Activated T-cell treated with anti-CD3 and anti-CD28 coated beads, Interleukin-2, amount 50 U/mL, for 72 hours (primary cell): ENCODE measurements at places on chromosomes 1 and 21. TPM values are rescaled to one million over a fixed set of nuclear protein-coding genes. Genes with fewer than 3 reads are reported as not detected.

DNA sequence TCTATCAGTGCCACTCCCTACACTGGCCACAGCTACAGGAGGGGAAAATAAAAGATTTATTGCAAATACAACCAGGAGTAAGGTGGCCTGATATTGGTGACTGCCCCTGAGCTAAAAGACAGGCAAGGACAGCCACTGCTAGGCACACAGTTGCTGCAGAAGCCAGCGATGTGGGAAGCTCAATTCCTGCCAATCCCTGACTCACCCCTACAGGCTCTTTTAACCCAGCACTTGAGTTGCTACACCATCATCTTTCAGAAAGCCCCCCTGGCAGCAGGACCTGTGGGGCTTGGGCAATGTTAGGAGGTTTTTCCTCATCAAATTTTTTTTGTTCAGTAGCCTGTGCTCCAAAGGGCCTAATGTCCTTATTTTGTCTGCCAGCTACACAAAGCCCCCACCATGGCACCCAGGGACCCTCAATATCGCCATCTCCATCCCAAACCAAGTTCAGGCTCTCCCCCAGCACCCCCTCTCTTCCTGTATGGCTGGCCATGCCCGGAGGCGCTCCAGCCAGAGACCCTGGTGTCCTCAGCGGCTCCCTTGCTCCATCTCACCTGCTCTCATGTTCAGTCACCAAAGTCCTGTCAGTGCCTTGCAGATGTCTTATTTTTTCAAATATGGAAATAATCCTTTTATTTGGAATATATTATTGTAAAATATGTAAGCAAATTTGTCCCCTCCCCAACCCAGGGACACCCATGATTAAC lies 13.4 kb downstream of the CLEC20A start:
- peaks cover 17% of the 10 kb centered on the region for H3K27me3 ChIP-seq
- H3K4me1 ChIP-seq, result no peaks in the 10 kb centered on the region
- H3K27ac ChIP-seq, result no peak overlapping the region

The TNNI3K gene
- total RNA-seq, result 0.95 TPM

The PTPN22 gene
- total RNA-seq, result 82.5 TPM

DNA sequence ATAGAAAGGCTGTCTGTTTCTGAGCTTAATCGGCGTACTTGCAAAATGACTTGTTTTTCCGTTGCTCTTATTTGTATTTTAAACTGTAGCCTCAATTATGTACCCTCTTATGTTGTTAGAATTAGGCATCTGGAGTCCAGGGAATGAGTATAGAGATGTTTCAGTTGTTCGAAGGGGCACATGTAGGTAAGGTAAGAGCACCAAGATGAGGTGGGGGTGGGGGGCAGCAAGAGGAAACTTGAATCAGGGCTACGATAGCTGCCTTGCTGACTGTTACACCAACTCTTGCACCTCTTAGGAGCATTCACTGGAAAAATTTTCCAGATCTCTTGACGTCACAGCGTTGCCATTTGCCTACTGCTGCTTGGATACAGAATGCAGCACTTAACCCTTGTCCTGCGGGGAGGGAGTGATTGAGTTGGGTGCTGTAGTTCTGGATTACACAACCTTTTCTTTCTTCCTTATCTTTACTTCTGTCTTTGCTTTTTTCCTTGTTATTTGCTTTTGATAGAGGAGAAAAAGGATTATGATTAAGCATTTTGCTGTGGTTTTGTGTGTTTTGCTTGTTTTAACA lies 3.2 kb downstream of the ATP1B1 start:
- H3K4me1 ChIP-seq, result peaks cover 49% of the 10 kb centered on the region
- DNase-seq, result no peak
- no peaks in the 10 kb centered on the region for H3K27me3 ChIP-seq
- H3K27ac ChIP-seq, result no peak overlapping the region
- peak overlapping the region; percentile 37 for H3K4me3 ChIP-seq

DNA sequence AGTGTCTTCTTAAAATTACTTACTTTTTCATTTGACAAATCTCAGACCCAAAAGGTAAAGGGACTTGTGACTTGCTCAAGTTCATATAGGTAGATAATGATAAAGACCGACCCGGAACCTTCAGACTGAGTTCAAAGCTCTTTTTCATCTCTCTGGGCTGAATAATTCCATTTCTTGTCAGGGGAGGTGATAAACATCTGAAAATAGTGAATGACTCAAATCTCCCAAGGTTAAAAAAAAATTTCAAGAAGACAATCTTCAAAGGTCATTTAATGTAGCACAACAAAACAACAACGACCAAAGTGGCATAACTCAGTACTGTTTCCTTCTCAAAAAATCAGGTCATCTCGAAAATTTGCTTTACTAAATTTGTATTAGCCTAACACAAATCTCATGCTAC lies 20.6 kb downstream of the LUZP1 start:
- H3K4me1 ChIP-seq, result peaks cover 23% of the 10 kb centered on the region
- H3K4me3 ChIP-seq, result peak overlapping the region; percentile 59
- no peak for DNase-seq
- H3K27ac ChIP-seq, result peak overlapping the region; percentile 93
- H3K27me3 ChIP-seq, result no peaks in the 10 kb centered on the region

DNA sequence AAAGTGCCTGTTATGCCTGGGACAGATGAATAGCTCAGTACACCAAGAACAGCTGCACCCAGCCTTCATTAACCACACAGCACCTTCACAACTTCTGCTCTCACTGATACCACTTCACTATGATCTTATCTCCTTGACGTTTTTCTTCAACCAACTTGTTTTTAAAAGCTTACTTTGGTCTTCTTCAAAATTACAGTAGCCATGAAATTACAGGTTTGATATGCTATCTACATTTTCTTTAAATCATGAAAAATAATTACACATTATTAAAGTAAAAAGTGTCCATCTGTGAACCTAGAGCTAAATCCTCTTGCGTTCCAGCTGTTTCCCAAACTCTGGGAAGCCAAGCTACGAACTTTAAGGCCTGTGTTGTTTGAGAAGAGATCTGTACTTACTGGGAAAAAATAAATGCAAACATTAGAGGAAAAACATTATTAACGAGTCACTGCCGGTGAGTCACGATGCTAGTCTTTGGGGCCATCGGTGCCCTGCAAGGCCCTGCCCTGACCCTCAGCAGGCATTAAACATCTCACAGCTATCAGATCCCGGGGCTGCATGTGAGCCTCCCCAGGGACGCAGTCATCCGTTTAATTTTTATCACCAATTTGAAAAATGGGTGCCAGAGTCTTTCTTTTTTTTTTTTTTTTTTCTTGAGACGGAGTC lies 56.3 kb upstream of the GPR153 start:
- H3K4me3 ChIP-seq, result no peak overlapping the region
- no peaks in the 10 kb centered on the region for H3K27me3 ChIP-seq
- H3K4me1 ChIP-seq, result no peaks in the 10 kb centered on the region
- peaks cover 2% of the 10 kb centered on the region for H3K36me3 ChIP-seq

The MPL gene
- total RNA-seq, result not detected

- H3K36me3 ChIP-seq, result no peaks in the 10 kb centered on the region
- peaks cover 53% of the 10 kb centered on the region for H3K27me3 ChIP-seq
- no peak overlapping the region for H3K27ac ChIP-seq
- peak; percentile 45 for DNase-seq
- H3K4me1 ChIP-seq, result peaks cover 6% of the 10 kb centered on the region
Measured at GRCh38 chr1:50368179-50369007, 54.9 kb downstream of the DMRTA2 start.

DNA sequence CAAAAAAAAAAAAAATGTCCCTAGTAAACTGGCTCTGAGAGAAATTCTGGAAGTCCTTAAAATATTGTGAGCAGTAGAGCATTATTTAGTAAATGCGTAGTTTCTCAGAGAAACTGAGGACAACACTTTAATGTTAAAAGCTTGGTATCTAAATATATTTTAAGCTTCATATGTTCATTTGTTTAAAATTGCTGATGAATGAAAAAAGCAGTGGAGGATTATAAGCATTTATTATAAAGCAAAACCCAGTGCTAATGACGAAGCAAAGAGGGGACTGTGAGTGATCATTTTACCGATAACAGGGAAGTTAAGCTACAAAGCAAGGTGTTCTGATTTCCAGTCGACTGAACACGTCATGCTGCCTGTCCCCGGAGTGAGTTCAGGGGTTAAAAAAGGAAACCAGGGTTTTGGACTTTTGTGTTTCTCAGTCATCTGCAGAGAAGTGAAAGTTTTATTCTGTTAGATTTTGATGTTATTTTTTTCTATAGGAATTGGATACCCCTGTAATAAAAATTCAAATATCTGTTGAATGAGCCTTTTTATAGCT lies 64.5 kb upstream of the SCCPDH start:
- no peak for DNase-seq
- H3K36me3 ChIP-seq, result peaks cover 1% of the 10 kb centered on the region
- H3K27me3 ChIP-seq, result no peaks in the 10 kb centered on the region
- H3K4me3 ChIP-seq, result no peak overlapping the region

DNA sequence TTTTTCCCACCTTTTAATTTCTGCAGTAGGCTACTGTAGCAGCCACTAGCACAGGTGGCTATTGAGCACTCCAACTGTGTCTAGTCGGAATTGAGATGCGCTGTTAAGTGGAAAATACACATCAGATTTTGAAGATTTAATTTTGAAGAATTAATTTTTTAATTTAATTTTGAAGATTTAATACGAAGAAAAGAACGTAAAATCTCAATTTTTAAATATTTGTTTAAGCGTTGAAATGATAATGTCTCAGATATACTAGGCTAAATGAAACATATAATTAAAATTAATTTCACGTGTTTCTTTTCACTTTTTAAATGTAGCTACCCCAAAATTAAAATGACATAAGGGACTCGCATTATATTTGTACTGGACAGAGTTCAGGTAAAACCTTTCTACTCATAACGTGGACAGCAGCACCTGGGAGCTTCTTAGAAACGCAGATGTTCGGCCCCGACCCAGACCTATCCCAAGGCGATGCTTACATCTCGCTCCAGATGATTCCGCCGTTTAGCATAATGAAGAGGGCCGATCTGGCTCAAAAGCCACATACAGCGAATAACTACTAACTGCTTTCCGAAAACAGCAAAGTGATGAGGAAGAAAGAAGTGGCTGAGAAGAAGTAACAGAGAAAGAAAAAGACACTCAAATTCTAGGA lies 717 bp downstream of the CRYZL1 start:
- peak; percentile 2 for DNase-seq
- H3K36me3 ChIP-seq, result peaks cover 2% of the 10 kb centered on the region
- H3K4me3 ChIP-seq, result peak overlapping the region; percentile 82
- peaks cover 20% of the 10 kb centered on the region for H3K27me3 ChIP-seq
- peak overlapping the region; percentile 93 for H3K27ac ChIP-seq

The UQCRHL gene
- total RNA-seq, result 2.2 TPM

- no peak overlapping the region for H3K27ac ChIP-seq
- H3K27me3 ChIP-seq, result peaks cover 22% of the 10 kb centered on the region
- H3K4me3 ChIP-seq, result no peak overlapping the region
- H3K36me3 ChIP-seq, result no peaks in the 10 kb centered on the region
- no peak for DNase-seq
- H3K4me1 ChIP-seq, result no peaks in the 10 kb centered on the region
Measured at GRCh38 chr1:162421258-162422164, 9.6 kb upstream of the SH2D1B start.
